ENCODE measurements at places on chromosomes 7 and 10.

- DNase-seq: no peak
These were observed 9.6 kb downstream of the ITGB1 start for GRCh38 chr10:32948451-32948850.

GRCh38 chr7:110944448-110944847 is 146.5 kb upstream of the LRRN3 start:
- DNase-seq: no peak

- no peak for DNase-seq
These were observed 22.4 kb upstream of the ZMIZ1 start for GRCh38 chr10:79046326-79046725.

GRCh38 chr7:121272676-121273075 is 56.1 kb upstream of the WNT16 start:
- no peak for DNase-seq

DNA sequence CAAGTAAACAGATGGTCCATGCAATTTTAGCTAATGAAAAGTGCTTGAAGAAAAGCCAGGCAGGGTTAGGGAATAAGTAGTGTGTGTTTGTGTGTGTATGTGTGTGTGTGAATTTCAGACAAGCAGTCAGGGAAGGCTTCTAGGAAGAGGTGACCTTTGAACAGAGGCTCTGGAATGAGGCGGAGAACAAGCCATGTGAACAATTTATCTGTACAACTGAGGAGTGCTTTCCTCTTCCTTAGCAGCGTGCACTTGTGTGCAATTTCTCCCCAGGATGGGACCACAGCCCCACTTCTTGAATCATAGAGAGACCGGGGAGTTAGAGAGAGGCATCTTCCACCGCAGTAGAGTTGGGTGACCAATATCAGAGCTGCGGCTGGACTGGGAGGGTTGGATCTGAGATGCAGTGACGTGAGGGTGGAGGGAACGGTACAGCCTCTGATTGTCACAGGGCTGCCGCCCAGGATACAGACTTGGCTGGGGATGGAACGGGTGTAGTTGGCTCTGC is 69.2 kb upstream of the FAM171A1 start:
- DNase-seq: peak; percentile 75

DNA sequence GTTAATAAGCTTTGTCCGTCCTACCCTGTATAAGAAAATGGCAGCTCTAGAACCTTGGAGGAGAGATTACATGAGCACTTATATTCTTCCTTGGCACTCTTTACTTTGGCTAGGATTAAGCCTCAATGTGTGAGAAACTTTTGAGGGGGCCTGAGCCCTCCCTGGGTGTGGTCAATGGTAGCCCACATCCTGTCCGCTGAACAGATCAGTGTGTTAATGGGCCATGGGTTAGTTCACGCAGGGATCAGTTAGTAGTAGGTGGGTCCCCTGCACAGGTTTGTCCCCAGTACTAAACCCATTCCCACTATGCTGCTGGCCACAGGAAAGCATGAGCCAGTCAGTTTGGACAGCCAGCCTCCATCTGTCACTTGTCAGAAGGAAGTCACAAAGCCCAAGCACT is 20.2 kb upstream of the IKZF1 start:
- no peak for DNase-seq

GRCh38 chr10:8296090-8296733 is 241.7 kb downstream of the GATA3 start:
- no peak for DNase-seq

DNA sequence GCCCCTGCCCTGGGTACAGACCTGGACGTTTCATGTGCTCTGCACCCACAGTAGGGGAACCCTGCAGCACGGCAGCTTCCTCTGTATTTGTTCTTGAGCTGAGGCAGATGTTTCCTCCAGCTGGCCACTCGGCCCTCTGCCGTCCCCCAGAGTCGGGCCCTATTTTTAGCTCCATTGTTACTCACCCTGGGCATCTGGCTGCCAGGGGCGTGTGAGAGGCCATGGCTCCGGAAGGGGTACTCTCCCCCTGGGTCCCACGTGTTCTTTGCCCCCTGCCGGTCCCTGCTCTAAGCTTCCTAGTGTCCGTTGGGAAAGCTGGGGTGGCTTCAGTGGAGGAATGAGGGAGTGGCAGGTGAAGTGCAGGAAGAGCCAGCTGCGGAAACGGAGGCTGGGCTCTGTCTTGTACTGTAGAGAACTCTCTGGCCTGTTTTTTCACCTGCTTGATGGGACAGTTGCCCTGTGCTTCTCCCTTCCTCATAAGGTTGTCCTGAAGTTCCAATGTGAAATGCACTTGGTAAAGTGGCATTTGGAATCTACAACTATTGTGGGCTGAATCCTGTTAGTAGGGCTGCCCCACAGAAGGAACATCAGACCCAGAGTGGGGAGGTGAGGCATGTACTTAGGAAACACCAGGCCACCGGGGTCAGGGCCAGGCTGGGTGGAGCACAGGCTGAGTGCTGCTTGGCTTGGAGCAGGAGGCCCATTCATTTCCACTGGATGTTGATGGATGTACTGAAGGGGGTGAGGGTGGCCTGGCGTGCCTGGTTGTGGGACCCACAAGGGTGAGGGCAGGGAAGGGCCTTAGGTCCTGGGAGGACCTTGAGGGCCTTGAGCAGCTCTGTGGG is 30.6 kb downstream of the PALD1 start:
- DNase-seq: peak; percentile 60

GRCh38 chr7:22129819-22130580 is 184.3 kb upstream of the CDCA7L start:
- DNase-seq: no peak

- DNase-seq: no peak
These were observed 708.1 kb upstream of the PCDH15 start for GRCh38 chr10:55509168-55509567.

DNA sequence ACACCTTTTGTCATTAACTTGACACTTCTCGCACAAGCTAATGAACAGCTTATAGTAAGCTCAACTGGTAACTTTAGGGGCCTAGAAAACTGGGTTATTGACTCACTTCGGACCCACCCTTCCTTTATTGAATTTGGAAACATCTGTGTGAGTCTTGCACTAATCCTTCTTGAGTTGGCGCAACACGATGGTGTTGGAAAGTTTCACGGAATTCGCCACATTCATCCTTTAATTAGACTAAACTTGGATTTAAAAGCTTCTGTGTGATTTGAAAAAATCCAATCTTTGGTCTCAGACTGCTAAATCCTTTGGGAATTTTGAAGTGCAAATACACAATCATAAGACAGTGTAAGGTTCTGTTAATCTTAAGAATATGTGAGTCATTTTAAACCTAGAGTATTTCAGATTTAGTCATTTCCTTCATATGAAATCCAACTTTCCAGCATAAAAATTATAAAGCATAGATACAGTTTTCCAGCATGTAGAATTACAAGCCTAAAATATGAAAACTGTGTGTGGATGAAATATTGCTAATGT is 15.1 kb downstream of the FZD8 start:
- no peak for DNase-seq

DNA sequence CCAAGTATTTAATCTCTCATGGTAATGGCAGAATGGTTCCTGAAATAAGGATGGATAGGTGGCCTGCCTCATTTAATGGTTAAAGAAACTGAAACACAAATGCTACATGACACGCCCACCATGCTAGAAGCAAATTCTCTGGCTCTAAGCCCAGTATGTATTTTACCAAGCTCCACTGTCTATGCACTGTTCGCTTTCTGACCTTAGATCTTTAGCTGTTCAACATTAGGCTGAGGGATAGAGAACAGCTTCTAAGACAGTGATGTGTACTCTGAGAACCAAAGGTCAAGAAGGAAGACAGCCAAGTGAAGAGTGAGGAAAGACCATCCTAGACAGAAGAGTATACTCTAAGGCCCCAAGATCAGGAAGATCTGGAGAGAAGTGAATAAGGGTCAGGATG is 26.6 kb downstream of the FAM3C start:
- no peak for DNase-seq

GRCh38 chr7:35552691-35553090 is 142.2 kb downstream of the HERPUD2 start:
- no peak for DNase-seq

DNA sequence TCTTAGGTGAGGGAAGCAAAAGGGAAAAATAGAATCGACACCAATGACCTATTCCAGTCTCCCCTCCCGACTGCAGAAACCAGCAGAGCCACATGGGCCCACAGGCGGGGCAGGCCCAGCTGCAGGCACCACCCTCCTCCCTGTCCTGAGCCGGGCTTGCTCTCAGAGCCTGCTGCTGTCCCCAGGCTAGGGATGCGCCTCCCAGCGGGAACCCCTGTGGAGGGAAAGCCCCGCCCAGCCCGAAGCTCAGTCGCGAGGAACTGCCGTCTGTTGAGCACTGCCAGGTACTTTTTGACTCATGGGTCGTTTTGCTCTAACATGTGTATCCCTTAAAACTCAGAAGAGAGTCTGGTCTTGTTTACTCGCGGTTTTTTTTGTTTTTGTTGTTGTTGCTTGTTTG is 124.5 kb upstream of the RET start:
- DNase-seq: no peak

GRCh38 chr7:144691240-144691639 is 144.6 kb downstream of the TPK1 start:
- DNase-seq: no peak

DNA sequence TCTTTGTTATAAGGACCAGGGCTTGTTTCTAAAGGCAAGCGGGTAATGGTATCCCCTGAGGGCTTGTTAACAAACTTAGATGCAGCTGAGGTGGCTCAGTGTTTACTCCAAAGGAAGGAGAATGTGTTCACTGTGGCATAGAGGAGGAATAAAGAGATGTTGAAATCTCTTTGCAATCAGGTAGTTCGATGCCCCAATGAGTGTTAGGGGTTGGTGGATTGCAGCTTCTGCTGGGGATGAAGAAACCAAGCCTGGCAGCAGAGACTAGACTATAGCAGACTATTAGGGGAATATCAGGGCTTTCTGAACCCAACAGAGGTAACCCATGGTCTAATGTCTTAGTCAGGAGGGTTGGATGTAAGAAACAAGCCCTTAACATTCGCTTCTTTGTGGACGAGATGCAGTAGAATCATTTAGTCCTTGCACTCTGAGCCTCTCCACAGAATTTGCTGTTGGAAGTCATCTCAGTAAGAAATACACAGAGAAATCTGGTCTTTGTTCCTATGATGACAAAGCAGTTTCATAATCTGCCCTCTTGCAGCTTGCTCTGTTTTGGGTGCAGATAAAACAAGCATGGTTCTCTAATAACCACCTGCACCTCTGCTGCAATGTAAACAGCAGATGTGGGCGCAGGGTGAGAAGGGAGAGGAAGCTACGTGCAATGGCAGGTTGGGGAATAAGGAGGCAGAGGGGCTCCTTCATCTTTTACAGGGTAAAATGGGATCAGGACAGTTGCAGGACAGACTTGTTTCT is 108.6 kb downstream of the NRF1 start:
- no peak for DNase-seq

DNA sequence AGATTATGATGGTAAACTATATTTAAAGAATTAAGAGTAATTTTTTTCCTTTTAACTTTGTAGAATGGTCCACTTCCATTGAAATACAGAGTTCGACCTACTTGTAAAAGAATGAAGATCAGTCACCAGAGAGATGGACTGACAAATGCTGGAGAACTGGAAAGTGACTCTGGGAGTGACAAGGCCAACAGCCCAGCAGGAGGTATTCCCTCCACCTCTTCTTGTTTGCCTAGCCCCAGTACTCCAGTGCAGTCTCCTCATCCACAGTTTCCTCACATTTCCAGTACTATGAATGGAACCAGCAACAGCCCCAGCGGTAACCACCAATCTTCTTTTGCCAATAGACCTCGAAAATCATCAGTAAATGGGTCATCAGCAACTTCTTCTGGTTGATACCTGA is 8.3 kb downstream of the BMI1 start:
- no peak for DNase-seq

DNA sequence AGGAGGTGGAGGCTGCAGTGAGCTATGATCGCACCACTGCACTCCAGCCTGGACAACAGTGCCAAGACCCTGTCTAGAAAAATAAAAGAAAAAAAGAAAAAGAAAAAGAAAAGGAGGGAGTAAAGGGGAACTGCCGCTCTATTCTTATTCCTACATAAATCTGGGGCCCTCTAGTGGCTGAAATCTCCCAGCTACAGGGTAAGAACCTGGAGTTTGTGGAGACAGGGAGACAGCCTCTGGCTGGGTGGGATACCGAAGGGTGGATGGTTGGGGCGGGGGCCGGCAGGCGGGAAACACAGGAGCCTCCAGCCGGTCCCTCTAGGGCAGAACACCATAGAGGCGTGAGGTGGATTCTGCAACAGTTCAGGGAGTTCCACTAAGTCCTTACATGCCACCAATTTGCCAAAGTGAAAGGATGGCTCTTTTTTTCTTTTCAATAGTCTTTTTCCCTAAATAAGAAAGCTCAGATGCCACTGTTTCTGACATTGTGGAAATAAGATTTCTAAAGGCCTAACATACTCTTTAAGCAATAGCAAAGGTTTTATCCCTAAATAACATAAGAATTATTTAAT is 117.3 kb downstream of the SVIL start:
- peak; percentile 47 for DNase-seq

DNA sequence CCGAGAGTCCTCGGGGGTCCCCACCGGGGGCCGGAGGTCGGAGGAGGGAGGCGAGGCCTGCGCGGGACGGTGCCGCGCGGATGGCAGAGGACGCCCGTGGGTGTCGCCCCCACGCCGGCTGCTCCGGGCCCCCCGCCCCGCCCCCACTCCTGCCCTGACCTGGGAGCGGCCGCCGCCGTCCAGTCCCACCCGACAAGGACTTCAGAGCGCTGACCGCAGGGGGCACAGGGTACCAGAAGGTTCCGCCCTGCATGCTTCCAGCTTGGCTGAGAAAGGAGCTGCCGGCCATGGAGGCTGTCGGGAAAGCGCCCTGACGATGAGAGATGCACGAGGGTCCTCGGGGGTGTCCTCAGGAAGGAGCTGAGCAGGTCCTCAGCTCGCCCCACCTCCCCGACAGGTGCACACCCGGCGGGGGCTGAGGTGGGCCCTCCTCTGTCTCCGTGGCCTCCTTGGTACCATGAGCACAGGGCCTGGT is 57.0 kb upstream of the DNAJB6 start:
- DNase-seq: no peak

All from right cardiac atrium (tissue), 5 donors.